ENCODE measurements at places on chromosomes 3 and 15. TPM values are rescaled to one million over a fixed set of nuclear protein-coding genes. Genes with fewer than 3 reads are reported as not detected.

DNA sequence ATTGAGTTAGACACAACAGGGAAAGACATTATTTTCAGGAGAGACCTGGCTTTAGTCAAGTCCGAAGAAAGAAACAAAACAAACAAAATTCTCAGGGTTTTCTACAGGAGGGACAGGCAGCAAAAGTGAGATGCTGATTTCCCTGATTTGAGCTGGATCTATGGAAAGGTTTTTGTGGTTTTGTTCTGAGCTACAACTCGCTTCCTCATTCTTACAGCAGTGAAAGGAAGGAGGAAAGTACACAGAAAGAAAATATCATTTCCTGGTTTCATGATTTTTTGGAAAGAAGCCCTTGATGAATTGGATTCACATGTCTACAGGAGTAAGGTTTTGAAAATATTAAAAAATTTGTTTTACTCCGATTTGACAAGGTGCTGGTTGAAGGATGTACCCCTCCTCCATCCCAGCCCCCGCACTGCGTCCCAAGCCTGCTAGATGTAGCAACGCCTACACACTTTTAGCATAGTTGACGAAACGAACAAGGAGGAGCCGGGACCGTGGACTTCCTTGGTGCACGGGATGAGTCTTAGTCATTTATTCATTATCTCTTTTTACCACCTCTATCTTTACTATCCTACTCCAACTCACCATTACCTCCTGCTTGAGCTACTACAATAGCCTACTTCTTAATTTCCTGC is 10.8 kb downstream of the PRICKLE2 start:
- DNase-seq = no peak

GRCh38 chr3:134916276-134916961 is 121.4 kb downstream of the EPHB1 start:
- no peak for DNase-seq

- DNase-seq = no peak
Observed at GRCh38 chr3:23303601-23304217, 100.6 kb downstream of the UBE2E2 start.

GRCh38 chr15:79724312-79724711 is 172.5 kb downstream of the MTHFS start:
- no peak for DNase-seq

- DNase-seq = no peak
Observed at GRCh38 chr15:34119291-34119690, 17.4 kb downstream of the PGBD4 start.

ISL2 gene
- total RNA-seq = not detected

TRIM59 gene
- total RNA-seq = 15.2 TPM
